SJCRH30 (cell line): ENCODE measurements at places on chromosomes 13 and 19. TPM values are rescaled to one million over a fixed set of nuclear protein-coding genes. Genes with fewer than 3 reads are reported as not detected.
A peak's percentile ranks its signal among the peaks of the same experiment; 100 is the strongest.

Gene ZNF154
- 0.04 TPM in 1 of 2 replicates, not detected in the other for total RNA-seq

- H3K4me1 ChIP-seq = no peaks in the 10 kb centered on the region
- no peaks in the 10 kb centered on the region; the same call in 1 of the 2 replicates for H3K27me3 ChIP-seq
- no peak overlapping the region for H3K27ac ChIP-seq
- H3K36me3 ChIP-seq = no peaks in the 10 kb centered on the region
- no peak for DNase-seq
- no peak overlapping the region for H3K4me3 ChIP-seq
Measured at GRCh38 chr13:27283906-27284493, 13.4 kb downstream of the RASL11A start.

Gene DNM2
- total RNA-seq = 56.7 and 59.5 TPM in 2 replicates

Gene PTGIR
- not detected in 2 replicates for total RNA-seq

DNA sequence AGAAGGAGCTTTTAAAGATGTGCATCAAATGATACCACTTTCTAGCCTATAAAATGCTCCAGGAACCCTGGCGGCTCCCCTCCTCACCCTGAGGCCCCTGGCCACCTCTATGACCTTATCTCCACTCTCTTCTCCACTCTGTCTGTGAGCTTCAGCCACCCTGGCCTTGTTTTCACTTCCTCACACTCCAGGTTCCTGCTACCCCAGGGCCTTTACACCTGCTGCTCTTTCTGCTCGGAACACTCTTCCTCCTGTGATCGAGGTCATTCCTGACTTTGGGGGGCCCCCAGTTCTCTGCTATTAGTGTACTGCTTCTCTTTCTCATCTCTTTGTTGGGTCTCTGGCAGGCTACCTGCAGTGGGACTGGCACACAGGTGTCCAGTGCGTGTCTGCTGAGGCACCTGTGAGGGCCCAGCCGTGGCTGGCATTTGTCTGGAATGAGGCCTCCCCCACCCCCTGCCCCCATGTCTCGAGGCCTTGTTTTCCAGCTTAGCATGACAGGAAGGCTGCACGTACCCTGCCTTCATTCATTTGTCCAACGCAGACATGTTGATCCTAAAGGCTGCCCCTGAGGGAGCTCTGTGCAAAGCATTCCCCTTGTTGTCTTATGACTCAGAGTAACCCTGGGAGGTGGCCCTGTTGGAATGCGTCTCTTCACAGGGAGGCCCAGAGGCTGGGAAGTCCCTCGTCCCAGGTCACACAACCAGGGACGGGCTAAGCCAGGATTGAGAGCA lies 2.3 kb downstream of the DDA1 start:
- DNase-seq = no peak
- peaks cover 24% of the 10 kb centered on the region for H3K36me3 ChIP-seq
- no peaks in the 10 kb centered on the region for H3K27me3 ChIP-seq
- H3K27ac ChIP-seq = no peak overlapping the region
- H3K4me1 ChIP-seq = peaks cover 2% of the 10 kb centered on the region; the same call in 1 of the 2 replicates
- H3K4me3 ChIP-seq = no peak overlapping the region

DNA sequence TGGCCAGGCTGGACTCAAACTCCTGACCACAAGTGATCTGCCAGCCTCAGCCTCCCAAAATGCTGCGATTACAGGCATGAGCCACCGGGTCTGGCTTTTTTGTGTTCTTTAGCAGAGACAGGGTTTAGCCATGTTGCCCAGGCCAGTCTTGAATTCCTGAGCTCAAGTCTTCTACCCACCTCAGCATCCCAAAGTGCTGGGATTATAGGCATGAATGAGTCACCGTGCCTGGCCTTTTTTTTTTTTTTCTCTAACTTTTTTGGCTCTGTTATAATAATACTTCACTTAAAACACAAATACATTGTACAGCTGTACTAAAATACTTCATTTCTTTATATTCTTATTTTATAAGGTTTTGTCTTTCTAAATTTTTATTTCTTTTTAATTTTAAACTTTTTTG lies 599.5 kb upstream of the PCDH9 start:
- no peaks in the 10 kb centered on the region for H3K36me3 ChIP-seq
- H3K27ac ChIP-seq = no peak overlapping the region
- peaks cover 17% of the 10 kb centered on the region for H3K4me1 ChIP-seq
- DNase-seq = peak; percentile 27
- H3K4me3 ChIP-seq = no peak overlapping the region
- no peaks in the 10 kb centered on the region for H3K27me3 ChIP-seq

DNA sequence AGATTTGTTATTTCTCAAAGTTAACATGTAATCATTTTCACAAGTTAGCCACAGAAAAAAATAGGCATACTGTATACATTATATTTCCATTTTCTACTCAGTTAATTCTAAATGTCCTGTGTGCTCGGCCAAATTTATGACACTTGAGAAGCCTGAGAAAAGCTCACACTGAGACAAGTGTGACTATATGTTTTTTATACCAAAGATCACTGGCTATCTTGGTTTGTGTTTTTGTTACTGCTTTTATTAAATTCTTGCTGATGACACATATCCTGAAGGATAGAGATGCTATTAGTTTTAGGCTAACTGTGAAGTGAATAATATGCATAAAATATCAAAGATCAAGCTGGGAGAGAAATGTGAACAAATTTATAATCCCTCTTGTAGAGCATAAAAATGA lies 49.3 kb upstream of the IL17D start:
- no peaks in the 10 kb centered on the region for H3K27me3 ChIP-seq
- H3K4me3 ChIP-seq = no peak overlapping the region
- H3K4me1 ChIP-seq = no peaks in the 10 kb centered on the region
- H3K27ac ChIP-seq = no peak overlapping the region

DNA sequence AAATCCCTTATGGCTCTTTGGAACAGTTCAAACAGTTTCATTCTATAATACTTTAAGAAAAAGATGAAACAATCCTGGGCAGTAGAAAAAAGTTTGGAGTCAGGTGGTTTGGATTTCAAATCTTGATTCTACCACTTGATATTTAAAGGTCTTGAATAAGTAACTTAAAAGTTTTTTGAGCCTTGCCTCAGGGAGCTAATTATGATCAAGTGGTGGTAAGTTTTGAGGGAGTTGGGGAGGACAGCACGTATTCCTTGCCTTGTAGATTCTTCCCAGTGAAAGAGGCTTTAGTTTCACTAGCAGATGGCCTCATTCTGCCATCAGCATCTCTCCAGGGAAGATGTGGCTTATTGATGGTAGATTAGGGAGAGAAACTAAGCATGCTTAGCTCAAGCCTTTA lies 168.4 kb upstream of the CSNK1A1L start:
- H3K4me1 ChIP-seq = no peaks in the 10 kb centered on the region
- no peak overlapping the region for H3K27ac ChIP-seq
- no peaks in the 10 kb centered on the region for H3K36me3 ChIP-seq
- H3K27me3 ChIP-seq = no peaks in the 10 kb centered on the region
- no peak for DNase-seq

Gene LILRA1
- not detected in 2 replicates for total RNA-seq

DNA sequence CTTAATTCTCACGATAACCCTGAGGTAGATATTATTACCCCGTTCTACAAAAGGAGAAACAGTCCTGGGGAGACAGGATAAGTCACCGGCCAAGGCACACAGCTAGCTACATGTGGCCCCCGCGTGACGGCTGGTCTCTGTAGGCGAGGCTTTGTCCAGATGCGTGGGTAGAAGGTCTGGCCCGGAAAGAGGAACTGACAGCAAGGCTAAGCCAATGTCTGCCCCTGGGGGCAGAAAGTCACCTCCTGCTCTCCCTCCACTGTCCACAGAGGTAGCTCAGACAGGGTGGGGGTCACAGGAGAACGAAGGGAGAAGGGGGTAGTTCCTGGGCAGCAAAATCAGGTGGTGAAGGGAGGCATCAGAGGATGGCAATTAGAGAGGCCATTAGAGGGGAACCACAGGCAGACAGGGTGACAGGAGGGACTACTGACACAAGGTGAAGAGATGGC lies 1.8 kb downstream of the APOC4 start:
- no peak for DNase-seq
- no peaks in the 10 kb centered on the region for H3K4me1 ChIP-seq
- no peak overlapping the region for H3K4me3 ChIP-seq
- no peaks in the 10 kb centered on the region for H3K36me3 ChIP-seq
- H3K27me3 ChIP-seq = no peaks in the 10 kb centered on the region

- H3K4me3 ChIP-seq = no peak overlapping the region
- 0 out of 2 replicates have a peak, but pooled peaks cover 5% of the 10 kb centered on the region for H3K36me3 ChIP-seq
- peak; percentile 10 for DNase-seq
- no peaks in the 10 kb centered on the region for H3K27me3 ChIP-seq
- H3K4me1 ChIP-seq = no peaks in the 10 kb centered on the region
- H3K27ac ChIP-seq = no peak overlapping the region
Measured at GRCh38 chr13:110726726-110727125, 13.2 kb downstream of the ING1 start.

Gene CLDN10
- 0.05 TPM in 1 of 2 replicates, not detected in the other for total RNA-seq

DNA sequence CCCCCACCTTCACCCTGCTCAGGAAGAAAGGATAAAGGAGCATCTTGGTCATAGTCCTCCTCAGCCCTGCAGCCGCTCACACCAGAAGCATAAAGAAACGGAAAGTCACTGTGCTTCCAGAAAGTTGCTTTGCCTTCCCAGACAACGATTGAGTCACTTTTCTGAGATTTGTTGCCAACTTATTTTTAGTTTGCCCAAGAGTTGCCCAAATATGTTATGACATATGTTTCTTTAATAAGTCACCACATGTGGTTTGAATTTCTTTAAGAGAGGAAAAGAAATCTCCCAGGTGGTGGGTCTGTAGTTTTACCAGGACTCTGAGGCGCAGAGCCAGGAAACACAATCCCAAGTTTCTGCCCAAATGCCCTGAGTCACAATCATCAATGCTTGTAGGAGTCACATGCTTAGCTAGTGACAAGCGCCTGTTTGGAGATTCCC lies 63.4 kb upstream of the LRCH1 start:
- no peak overlapping the region for H3K27ac ChIP-seq
- H3K4me3 ChIP-seq = no peak overlapping the region
- H3K36me3 ChIP-seq = no peaks in the 10 kb centered on the region
- no peaks in the 10 kb centered on the region for H3K27me3 ChIP-seq

DNA sequence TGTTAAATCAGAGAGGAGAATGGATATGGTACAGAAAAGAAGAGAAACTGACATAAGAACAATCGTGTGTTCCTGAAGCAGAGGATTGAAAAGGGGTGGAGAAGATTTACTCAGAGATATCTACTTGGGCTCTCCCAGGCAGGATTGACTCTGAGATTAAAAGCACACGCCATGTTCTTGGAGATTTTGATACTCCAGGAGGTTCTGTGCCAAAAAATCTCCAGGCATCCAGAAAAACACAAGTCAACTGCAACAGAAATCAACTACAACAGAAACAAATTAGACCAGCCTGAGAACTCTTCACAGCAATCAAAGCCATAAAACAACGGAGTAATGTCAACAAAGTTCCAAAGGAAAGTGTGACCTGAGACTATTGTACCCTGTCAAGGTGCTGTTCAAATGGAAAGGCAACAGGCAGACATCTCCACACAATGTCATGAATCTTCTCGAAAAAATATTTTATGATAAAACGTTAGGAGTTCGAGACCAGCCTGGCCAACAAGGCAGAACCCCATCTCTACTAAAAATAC lies 104.2 kb downstream of the UBL3 start:
- H3K36me3 ChIP-seq = no peaks in the 10 kb centered on the region
- H3K27me3 ChIP-seq = 0 out of 2 replicates have a peak, but pooled peaks cover 2% of the 10 kb centered on the region
- DNase-seq = no peak

Gene SHANK1
- not detected in 2 replicates for total RNA-seq

Gene ZNF180
- total RNA-seq = 12.3 and 13.9 TPM in 2 replicates

- no peaks in the 10 kb centered on the region for H3K36me3 ChIP-seq
- no peak overlapping the region for H3K27ac ChIP-seq
- H3K27me3 ChIP-seq = no peaks in the 10 kb centered on the region
- no peaks in the 10 kb centered on the region for H3K4me1 ChIP-seq
- no peak for DNase-seq
Measured at GRCh38 chr19:22634450-22634827, 315 bp downstream of the ZNF492 start.

GRCh38 chr19:43799502-43800142 lies 2.6 kb downstream of the LYPD5 start:
- H3K4me1 ChIP-seq = no peaks in the 10 kb centered on the region
- DNase-seq = peak; percentile 45
- H3K36me3 ChIP-seq = no peaks in the 10 kb centered on the region
- no peak overlapping the region for H3K27ac ChIP-seq
- no peak overlapping the region for H3K4me3 ChIP-seq
